ENCODE measurements at places on chromosomes 11 and 22.
A peak's percentile ranks its signal among the peaks of the same experiment; 100 is the strongest.

DNA sequence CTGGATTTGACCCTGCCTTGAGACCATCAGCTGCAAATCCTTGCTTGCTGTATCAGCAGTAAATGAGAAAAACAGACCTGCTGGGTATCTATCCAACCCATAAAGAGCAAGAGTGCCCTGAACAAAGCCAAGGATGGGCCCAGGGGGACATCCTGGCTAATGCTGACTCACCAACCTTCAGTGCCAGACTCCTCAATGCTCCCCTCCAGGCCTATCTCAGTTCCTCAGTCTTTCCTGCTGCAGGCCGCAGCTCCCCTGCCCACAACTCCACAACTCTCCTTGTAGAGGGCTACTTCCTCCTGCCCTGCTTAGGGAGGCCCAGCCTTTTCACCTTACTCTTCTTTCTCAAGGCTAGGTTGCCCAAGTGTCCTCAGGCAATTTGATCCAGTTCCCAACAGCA lies 2.6 kb downstream of the LAMTOR1 start:
- DNase-seq = no peak

DNA sequence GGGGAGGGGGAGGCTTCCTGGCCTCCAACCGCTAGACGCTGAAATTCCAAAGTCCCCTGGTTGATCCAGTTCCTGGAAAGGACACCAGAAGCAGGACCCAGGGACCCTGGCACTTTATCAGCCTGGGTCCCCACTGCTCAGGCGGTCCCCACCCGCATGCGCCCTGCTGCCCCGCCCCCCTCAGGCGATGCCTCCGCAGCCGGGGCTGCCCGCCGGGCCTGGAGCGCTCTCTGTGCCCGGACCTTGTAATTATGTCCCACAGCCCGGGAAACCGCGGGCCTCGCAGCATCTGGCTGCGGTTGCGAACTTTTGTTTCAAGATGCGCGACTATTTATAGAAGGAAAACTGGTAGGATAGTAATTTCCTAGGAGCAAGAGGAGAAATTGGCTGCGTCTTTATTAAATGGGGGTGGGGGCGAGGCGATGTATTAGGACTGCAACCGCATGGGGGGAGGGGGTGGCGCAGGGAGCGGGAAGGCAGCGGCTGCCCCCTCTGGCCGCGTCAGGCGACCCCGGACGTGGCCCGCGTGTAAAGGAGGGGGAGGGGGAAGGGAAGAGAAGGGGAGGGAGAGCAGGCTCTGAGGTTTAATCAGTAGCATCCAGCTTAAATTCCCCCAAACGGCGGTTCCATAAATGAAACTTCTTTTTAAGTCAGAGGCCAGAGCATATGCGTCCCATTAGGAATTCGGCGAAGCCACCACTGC lies 6.1 kb downstream of the WNT7B start:
- no peak for DNase-seq

DNA sequence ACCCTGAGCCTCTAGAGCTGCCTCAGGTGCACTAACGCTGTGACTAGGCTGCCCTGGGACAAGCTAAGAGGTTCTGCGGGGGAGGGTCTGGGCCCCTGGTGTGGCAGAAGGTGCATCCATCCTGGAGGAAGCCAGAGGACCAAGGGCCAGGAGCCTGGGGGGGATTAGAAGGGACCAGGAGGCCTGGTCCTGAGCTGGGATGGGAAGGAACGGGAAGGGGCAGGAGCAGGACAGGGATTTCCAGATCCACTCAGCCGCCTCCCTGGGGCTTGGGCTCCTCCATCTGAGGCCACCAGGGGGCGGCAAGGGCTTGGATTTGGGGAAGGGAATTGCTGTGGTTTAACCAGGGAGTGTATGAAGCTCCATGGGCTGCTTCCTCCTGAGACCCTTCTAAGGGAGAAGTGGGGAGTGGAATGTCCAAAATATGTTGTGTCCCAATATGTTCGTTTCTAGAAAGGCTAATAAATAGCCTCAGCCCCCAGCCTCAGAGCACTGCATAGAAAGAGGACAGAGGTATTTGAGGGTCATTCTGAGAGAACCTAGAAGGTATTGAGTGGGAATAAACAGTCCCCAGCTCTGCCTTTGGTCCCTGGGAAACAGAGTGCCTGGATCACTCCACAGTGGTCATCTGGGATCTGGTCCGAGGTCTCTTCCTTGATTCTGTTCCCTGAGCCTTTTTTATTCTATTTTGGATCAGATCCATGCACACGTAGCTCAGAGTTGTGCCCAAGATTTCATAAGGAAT lies 17.4 kb upstream of the PRAME start:
- DNase-seq = no peak

GRCh38 chr22:22040472-22040871 lies 57.9 kb upstream of the TOP3B start:
- no peak for DNase-seq

- no peak for DNase-seq
These were observed 85.7 kb downstream of the NECTIN1 start for GRCh38 chr11:119643212-119643875.

- DNase-seq = no peak
These were observed 2.7 kb downstream of the LRRC32 start for GRCh38 chr11:76667856-76668255.

DNA sequence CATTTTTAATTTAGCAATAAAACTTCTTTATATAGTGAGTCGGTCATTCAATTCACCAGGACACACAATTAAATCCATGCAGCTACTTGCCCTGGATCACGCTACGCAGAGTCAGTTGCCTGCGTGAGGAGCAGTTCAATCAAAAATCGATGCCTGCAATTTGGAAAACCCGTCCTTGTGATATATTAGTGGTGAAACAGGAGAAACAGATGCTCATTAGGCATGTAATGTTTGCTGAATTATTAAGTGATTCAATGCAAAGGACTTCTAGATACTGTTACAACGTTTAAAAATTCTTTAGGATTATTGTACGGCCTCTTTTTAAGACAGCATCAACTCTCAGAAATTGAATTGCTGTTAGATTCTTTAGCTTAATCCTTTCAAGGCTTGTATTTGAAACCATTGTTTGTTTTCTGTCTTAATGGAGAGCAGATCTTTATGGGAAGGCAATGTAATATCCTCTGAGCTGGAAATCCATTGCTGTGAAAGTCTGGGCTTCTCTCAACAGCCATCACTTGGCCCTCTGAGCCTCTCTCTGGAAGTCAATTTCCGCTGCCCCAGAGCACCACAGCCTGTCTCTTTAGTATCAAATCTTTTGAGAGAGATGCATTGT lies 20.1 kb upstream of the PAMR1 start:
- DNase-seq = no peak

DNA sequence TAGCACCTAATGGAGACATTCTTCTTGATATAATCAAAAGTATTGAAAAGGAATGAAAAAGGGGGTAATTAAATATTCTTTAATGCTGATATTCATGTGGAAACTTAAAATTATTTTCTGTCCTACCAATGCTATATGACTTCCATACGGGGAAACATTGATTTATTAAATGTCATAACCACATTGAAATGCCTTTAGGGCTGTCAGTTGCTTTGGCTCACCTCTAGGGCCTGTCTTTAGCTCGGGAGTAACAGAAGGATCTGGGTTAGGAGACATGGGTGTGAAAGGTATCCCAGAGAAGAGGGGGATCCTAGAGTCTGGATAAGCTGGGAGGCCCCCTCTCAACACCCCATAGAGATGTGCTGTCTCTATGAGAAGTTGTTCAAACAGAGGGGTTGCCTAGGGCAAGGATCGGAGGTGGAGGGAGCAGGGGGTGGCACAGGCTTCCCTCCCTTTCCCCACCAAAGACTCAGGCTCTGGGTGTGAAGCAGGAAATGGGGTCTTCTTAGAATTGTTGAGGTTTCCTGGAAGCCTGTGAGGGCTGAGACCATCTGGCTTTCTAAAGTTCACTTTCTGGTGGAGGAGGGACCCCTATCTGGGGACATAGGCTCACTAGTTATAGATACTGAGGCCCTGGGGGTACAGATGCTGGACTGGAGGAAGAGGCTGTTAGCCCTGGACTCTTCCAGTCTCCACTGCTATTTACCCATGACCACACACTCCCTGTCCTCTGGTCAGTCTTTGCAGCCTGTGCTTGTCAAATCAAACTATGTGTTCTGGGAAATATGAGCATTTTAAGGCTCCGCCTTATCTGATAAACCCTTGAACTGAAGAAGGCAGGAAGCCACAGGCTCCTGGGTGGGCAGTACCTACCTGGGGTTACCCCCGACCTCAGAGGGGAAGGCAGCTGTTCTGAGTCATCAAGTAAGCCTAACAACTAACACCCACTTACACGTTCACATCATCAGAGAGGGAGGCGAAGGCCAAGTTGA lies 55.8 kb upstream of the RRAS2 start:
- DNase-seq = peak; percentile 5

GRCh38 chr22:32631507-32632255 lies 157.1 kb downstream of the FBXO7 start:
- no peak for DNase-seq

DNA sequence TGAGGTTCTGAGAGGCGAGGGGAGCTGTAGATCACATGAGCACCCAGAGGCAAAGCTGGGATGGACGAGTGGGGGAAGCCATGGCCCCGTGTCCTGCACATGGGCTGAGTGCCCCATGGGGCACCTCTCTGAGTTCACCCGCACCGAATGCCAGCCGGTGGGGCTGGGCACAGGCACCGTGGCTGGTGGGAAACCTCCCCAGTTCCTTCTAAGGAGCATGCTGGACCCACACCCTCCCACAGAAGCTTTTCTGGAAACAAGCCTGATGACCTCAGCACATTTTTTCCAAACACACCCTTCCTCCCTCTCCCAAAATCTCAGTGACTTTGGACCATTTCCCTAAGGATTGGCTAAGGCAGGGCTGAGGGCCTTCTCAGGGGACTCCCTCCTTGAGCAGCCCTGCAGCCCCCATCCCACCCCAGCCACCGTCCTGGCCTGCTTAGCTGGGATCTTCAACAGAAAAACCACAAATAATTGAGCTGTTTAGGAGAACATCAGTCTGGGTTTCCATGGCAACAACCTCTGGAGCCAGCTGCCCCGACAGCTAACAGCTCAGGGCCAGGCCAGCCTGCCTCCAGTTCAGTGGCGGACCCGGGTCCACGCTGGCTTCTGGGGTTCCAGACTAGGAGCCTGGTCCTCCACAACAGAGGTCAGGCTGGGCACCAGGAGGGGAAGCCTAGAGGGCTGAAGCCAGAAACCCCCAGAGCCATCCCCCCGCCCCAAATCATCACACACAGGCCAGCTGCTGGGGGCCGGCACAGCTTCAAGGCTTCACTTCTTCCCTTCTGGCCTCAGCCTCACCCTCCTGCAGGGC lies 18.1 kb upstream of the LINC01488 start:
- no peak for DNase-seq
